Endodermal cell (in vitro differentiated cells): ENCODE measurements at places on chromosomes 6 and 20. TPM values are rescaled to one million over a fixed set of nuclear protein-coding genes. Genes with fewer than 3 reads are reported as not detected.

DNA sequence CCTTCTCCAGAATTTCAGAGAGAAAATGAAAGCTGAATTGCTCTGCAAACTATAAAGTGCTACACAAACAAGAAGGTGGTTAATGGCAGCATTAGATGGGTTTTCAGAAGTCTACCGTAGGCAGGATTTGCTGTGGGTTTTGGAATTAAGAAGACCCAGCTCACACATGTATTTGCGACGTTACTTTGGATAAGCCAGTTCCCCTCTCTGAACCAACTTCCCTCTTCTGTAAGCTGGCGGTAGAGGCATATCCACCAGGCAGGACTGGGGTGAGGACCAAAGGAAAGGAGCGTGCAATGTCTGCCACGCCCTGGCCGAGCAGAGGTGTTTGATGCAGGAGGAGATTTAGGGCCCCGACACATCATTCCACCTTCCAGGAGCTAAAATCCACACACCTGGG, 6.9 kb downstream of the RSPO4 start:
- DNase-seq, result no peak

- DNase-seq, result no peak
These were observed 47.3 kb upstream of the TTPAL start for GRCh38 chr20:44428174-44429016.

IP6K3 gene
- total RNA-seq, result not detected in 3 replicates

DNA sequence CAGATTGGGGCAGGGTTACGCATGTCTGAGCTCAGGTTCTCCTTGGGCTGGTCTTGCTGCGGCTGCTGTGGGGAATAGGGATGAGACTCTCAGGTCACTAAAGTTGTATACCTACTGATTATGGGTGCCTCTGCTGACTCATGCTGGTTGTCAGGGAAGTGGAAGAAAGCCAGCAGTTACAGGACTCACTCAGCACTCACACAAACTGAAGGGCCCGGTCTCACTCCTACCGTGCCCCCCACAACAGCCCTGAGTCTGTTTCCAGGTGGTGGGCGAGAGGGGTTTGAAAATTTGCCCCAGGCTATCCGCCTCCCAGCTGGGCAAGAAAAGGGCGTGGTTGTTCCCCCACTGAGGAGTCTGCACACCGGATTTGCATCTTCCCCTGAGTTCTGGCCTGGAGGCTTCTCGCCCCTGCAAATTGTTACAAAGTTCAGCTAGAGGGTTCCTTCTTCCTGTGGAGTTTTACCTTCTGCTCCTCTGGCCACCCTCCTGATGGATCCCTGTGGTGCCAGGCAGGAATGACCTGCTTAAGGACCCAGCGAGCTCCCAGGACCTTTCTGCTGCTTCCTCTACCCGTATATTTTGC, 659.2 kb downstream of the HDGFL1 start:
- peak; percentile 40 for DNase-seq

GRCh38 chr20:20546402-20546801, 166.0 kb downstream of the RALGAPA2 start:
- no peak for DNase-seq

DNA sequence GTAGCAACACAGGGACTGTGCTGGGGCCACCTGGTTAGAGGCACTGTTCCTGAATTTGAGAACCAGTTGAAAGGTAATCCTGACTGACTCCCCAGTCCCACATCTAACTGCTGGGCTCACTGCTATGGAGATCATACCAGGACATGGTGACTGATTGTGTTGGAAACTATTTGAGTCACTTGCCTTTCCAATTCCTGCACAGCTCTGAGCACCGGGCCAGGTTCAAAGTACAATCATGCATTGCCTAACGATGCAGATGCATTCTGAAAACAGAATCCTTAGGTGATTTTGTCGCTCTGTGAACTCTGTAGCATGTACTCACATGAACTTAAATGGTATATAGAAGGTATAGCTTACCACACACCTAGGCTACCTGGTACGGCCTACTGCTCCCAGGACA, 215.3 kb downstream of the BMP7 start:
- no peak for DNase-seq

IL20RA gene
- 0.13 to 0.26 TPM in 2 of 3 replicates, not detected in the other for total RNA-seq

GRCh38 chr20:59666586-59666985, 62.2 kb downstream of the PHACTR3 start:
- DNase-seq, result no peak

- DNase-seq, result peak; percentile 41
These were observed 164.5 kb downstream of the ERMARD start for GRCh38 chr6:169915769-169916550.

DNA sequence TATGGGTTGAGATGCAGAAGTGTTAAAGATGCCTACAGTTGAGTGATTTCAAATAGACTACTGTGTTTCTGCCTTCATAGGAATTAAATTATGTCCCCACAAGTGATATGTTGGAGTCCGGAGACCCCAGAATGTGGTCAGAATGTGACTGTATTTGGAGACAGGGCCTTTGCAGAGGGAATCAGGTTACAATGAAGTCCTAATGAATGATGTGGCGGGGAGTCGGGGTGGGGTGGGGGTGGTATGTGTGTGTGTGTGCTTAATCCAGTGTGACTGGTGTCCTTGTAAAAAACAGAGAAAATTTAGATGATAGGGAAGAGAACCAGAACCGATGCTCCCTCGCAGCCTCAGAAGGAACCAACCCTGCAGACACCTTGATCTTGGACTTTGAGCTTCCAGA, 448.2 kb downstream of the QKI start:
- DNase-seq, result no peak

- peak; percentile 55 for DNase-seq
These were observed 17.7 kb downstream of the SYNJ2 start for GRCh38 chr6:157999168-158000051.

DNA sequence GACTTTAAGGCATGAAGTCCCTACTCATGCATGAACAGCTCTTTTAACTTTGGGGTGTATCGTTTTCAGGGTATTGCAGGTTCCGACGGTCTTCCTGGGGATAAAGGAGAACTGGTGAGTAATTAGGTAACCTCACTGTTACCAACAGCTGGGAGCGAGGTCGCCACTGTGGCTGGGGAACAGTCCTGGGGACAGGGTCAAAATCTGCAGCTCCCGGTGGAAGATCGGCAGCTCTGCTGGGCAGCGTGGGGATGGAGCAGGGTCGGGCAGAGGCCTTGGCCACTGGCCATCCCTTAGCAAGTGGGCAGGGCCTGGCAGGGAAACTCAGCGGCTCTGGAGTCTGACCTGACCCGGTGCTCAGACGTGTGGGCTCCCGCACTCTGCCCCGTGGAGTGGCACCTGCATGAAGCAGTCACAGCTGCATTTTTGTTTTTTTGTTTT, 16.1 kb downstream of the COL9A3 start:
- DNase-seq, result peak; percentile 52

PACRG gene
- total RNA-seq, result 0.27 and 0.44 TPM in 2 replicates

DNA sequence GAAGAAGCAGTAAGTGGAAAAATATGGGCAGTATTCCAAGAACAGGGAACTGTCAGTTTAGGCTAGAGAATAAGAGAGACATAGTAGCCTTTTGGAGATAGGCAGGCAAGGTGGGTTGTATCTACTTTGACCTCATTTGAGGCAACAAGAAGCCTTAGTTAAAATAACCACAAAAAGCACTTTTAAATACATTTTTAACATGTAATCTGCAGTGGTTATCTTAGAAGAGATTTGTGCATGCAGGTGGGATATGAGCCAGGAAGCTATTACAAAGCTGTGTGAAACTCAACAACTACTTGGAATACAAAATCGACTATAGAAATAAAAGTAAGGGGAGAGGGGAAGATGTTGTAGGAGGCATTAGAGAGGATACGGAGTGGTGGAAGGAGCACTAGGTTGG, 143.7 kb upstream of the MCHR2 start:
- DNase-seq, result no peak

HAO1 gene
- not detected in 3 replicates for total RNA-seq

ZNF831 gene
- not detected in 2 replicates for total RNA-seq

MACROD2 gene
- total RNA-seq, result 3.6 to 4.8 TPM (median 3.9 TPM) in 3 replicates

- DNase-seq, result no peak
These were observed 109.1 kb downstream of the TOX2 start for GRCh38 chr20:44023515-44024371.

TMC2 gene
- 0.21 to 0.24 TPM in 2 of 3 replicates, not detected in the other for total RNA-seq

MCCD1 gene
- not detected in 2 replicates for total RNA-seq

GRCh38 chr6:10579803-10580202, 58.7 kb downstream of the GCNT2 start:
- no peak for DNase-seq

GRCh38 chr6:162058281-162058875, 669.2 kb downstream of the PRKN start:
- no peak for DNase-seq

DNA sequence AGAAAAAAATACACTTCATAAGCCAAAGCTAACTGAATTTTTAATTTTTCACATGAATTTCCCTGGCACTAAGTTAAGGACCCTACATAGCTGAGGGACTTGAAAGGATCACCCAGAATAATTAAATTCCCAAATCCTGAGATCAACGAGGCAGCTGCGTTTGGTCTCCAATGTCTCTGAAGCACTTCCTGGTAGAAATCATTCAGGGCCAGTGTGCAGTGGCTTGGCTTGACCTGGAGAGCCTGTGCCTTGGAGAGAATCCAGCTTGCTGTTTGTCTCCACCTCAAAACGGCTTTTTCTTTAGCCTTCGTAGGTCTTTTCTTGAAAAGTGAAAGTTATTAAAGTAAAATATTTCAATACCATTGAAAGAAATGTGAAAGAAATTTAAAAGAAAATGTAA, 92.4 kb downstream of the SMOC2 start:
- no peak for DNase-seq

- no peak for DNase-seq
These were observed 26.8 kb upstream of the TCFL5 start for GRCh38 chr20:62888406-62888805.

TPD52L1 gene
- 23.1 and 24.9 TPM in 2 replicates for total RNA-seq

DNA sequence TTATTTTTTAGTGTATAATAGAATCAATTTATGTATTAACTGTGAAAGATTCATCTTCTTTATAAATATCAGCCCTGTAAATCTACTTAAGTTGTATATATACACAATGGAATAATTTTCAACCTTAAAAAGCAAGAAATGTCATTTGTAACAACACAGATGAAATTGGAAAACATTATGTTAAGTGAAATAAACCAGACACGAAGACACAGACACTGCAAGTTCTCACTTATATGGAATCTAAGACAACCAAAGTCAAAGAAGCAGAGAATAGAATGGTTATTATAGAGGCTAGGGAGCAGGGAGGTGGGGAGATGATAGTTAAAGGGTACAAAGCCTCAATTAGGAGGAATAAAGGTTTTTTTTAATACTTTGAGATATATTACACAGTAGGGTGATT, 1404.4 kb downstream of the HACE1 start:
- no peak for DNase-seq

DNA sequence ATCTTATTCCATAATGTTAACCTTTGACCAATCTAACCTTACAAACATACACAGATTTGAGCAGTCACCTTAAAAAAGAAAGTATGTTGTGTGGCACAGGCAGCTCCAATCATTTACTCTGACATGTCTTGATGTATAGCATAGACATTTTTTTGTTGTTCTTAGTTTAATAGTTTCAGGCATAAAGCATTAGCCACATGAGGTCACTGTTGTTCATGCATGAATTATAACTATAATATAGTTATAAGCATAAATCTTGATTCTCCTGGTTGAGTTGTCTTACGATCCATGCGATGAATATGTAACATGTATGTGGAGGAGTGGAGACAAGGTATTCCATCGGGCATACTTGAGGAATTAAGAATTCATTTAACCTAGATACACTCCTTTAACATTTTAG, 26.1 kb upstream of the NKAIN2 start:
- DNase-seq, result no peak

- no peak for DNase-seq
These were observed 10.4 kb upstream of the SSTR4 start for GRCh38 chr20:23024701-23025100.

DNA sequence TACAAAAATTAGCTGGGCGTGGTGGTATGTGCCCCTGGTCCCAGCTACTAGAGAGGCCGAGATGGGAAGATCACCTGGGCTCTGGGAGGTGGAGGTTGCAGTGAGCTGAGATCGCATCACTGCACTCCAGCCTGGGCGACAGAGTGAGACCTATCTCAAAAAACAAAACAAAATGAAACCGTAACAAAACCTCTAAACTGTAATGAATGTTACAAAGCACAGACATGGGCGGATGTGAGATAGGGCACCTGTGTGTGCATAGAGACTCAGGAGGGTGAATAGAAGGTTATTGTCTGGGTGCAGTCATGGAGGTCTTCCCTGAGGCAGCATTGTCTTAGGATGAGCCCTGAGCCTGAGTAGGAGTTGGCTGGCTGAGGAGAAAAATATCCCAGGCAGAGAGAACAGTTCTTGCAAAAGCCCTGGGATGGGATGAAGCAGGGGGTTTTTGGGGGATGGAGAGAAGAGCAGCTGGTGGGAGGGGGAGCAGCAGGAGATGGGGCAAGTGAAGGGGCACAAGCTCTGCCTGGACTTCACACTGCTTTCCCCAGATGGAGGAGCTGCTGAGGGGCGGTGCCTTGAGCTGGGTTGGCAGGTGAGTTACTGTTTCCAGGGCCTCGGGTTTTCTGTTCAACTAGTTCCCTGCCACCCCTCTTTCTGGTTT, 5.2 kb downstream of the BCAS4 start:
- DNase-seq, result peak; percentile 49

ADGRB3 gene
- total RNA-seq, result 1.3 to 1.8 TPM (median 1.3 TPM) in 3 replicates

DNA sequence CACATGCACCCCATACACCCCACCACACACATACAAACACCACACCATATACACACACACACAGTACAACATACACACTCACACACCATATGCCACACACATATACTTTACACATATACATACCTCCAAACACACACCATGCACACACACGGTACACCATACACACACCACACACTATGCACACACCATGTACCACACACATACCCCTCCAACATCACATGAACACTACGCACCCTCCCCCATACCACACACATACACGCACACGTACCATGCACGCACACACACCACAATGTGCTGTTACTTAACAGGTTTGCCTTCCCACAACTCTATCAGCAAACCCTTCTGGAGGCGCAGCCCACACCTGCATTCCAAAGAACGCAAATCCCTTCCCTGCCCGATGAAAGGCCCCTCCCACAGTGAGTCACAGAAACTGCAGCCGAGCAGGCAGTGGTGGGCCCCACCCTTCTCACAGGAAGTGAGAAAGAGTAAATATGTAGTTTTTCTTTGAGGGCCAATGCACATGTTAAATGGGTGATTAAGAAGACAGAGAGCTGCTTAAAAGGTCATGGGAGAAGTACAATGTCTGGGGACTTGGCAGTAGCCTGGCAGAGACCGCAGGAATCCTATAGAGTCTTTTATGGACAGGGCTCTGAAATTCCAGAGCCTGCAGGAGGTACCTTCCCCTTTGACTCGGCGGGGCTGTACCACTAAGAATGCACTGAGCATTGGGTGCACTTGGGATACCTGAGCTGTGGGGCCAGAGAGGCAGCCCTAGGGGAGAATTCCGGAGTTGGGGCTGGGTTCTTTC, 34.1 kb upstream of the EZR start:
- DNase-seq, result peak; percentile 98

FUT9 gene
- 1.3 and 1.5 TPM in 2 replicates for total RNA-seq

DNA sequence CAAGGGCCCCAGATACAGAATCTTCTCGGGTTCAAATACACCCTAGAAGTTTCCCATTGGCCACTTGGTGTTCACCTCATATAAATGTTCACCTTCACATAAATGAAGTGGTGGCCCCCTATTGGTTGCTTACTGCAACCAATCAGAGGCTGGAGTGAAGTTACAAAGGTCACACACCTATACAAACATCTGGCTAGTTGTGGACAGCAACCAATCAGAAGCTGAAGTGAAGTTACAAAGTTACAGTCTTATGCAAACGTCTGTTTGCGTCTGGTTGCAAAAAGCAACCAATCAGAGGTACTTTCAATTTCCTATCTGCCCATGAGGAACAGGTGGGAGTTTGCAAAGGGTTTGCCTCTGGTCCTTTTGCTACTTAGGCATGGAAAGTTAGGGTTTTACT, 206.5 kb upstream of the BMP2 start:
- no peak for DNase-seq
